ENCODE measurements at places on chromosomes 3 and 15.

DNA sequence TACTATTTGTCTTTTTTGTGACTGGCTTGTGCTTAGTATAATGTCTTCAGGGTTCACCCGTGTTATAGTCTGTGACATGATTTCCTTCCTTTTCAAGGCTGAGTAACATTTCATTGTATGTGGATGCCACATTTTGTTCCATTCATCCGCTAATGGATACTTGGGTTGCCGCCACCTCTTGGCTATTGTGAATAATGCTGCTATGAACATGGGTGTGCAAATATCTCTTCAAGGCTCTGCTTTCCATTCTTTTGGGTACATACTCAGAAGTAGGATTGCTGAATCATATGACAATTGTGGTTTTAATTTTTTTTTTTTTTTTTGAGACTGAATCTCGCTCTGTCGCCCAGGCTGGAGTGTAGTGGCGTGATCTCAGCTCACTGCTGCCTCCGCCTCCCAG lies 15.4 kb downstream of the CRTC3 start:
- DNase-seq, result no peak

- peak; percentile 43 for DNase-seq
Measured at GRCh38 chr15:71409541-71409940, 294.3 kb downstream of the THSD4 start.

GRCh38 chr3:31625358-31625757 lies 92.6 kb downstream of the STT3B start:
- DNase-seq, result no peak

GRCh38 chr3:12509466-12509865 lies 25.2 kb downstream of the TSEN2 start:
- DNase-seq, result no peak

GRCh38 chr15:37819191-37819590 lies 115.2 kb upstream of the TMCO5A start:
- no peak for DNase-seq

DNA sequence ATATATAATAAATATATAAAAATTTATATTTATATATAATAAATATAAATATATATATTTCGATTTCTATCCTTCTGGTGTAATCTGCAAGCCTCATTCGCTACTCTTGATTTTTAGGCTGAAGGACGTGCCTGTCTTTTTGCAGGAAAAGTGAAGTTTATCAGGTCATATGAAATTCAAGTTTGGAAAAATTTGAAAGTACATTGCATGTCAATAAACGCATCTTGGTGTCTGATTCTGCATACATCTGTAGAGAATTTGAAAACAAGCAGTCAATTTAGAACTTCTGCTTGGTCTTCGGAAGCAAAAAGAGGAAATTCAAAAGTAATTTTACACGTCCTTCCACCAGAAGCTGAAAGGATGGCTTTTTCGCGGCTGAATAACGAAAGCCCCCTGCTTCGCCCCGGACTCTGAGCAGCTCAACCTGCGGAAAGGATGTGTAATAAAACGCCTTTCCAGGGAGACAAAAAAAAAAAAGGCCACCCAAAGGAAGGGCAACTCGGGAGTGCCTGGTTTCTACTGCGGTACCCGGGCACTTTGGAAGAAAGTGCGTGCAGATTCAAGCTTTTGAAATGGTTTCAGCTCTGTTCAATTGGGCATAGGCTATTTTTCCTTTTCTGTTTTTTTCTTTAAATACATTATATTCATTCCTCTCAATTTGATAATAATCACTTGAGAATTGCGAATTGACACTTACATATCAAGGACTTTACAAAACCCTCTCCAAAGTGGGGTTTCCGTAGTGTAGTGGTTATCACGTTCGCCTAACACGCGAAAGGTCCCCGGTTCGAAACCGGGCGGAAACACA lies 1.5 kb upstream of the MYNN start:
- peak; percentile 78 for DNase-seq

DNA sequence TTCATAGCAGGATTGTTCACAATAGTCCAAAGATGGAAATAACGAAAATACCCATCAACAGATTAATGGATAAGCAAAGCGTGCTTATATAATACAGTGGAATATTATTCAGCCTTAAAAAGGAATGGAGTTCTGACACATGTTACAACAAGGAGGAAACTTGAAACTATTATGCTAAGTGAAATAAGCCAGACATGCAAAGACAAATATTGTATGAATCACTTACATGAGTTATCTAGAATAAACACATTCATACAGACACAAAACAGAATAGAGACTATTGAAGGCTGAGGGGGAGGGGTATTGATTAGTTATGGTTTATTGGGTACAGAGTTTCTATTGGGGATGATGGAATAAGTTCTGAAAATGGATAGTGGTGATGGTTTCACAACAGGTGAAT lies 438.6 kb downstream of the CADM2 start:
- no peak for DNase-seq

DNA sequence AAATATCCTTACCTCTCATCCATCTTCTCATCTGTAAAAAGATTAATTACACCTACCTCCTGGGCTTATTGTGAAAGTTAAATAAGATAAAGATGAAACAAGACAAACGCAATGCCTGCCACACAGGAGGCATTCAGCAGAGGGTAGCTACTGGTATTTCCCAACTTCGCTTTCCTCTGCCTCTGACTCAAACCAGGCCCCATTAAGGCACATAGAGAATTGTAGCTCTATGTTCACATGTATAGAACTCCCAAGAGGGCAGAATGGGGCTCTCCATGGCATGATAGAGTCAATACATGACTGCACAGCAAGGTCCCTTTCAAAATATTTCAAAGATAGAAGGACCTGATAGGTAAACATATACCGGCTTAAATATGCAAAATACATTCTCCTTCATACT lies 1.4 kb downstream of the LYSMD2 start:
- no peak for DNase-seq
